ENCODE measurements at places on chromosomes 2 and 18.

DNA sequence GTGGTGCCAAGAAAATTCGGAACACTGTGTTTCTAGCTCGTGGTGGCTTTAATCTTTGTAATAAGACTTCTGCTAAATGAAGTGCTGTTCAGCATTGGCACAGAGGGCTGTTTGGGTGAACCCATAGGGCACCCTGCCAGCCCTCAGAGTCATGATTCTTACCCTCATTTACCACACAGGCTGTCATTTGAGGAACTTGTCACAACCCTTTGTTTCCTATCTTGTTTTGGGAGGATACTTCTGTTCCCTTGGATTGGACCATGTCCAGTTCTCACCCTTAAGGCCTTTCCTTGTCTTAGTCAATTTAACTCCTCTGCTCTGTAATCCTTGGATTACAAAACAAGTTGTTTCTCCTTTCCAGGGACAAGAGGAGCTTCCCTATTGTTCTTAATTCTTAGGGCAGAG is 225.7 kb downstream of the MTX2 start:
- no peak for DNase-seq

- DNase-seq: no peak
These were observed 118.8 kb upstream of the DAPL1 start for GRCh38 chr2:158676295-158676694.

- no peak for DNase-seq
These were observed 5.5 kb upstream of the SRD5A2 start for GRCh38 chr2:31586230-31586629.

DNA sequence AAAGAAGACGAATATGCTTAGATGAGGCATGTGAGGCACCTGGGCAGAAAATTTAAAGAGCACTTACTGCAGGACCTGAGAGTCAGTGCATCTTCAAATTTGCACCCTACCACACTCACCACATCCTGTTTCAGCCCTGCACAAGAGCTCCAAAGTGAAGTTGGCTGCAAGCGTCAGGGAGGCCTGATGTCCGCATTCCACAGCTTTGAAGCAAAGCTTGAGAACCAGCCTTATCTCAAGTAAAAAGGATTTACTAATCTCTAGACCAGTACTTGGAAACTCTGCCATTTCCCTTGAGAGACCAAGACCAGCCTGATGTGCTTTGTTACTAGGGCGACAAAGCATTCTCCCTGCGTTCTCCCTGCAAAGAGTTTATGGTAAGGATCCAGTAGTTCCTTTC is 3.4 kb upstream of the ASNSD1 start:
- DNase-seq: no peak

GRCh38 chr18:46007165-46007564 is 40.0 kb upstream of the EPG5 start:
- DNase-seq: no peak

DNA sequence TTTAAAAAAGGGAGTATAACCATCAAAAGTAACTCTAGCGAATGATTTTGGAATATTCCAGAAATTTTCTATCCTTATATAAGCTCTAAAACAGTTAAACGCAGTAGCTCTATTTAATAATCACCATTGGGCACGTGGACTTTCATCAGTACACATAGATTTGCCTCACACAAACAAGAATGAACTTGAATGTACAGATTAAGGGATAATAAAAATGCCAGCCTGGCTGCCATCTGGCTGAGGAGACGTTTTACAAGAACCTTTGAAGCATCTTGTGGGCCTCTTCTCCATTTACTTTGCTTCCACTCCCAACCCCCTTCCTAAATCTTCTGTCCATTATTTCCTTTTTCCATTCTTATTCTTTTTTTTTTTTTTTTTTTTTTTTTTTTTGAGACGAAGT is 47.2 kb downstream of the AGAP1 start:
- no peak for DNase-seq

DNA sequence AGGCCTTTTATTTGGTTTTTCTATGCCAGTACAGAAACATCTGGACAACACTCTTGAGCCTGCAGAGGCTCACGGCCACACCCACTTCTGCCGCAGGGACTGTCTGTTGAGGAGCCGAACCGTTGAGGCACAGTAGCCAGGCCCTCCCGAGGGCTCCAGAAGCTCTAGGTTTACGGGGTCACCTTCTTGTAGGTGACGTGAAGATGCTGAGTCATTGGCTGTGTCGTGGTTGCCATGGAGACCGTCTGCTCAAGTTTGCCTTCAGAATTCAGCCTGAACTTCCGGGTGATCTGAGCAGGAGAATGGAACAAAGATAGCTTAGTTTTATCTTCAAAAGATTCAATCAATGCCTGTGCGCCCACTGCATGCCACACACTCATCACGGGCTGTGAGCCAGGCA is 25.9 kb downstream of the BOK start:
- no peak for DNase-seq

DNA sequence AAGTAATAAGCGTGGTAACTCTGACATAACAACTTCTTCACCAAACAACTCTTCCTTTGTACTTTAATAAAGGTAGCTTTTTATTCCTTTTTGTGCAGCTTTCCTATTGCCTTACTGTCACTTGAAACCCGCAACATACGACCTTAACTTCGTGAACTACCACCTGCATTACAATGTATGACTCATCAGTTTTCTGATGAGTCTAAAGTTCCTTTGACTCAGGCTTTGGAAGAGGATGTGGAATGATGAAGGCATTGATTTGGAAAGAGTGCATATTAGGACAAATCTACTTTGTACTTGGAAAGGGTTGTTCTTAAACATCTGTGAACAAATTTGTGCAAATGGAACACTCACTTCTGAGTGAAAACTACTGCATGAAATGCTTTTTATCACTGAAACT is 1012.1 kb downstream of the TMEM182 start:
- no peak for DNase-seq

- no peak for DNase-seq
These were observed 23.0 kb downstream of the HEATR5B start for GRCh38 chr2:37061013-37061711.

DNA sequence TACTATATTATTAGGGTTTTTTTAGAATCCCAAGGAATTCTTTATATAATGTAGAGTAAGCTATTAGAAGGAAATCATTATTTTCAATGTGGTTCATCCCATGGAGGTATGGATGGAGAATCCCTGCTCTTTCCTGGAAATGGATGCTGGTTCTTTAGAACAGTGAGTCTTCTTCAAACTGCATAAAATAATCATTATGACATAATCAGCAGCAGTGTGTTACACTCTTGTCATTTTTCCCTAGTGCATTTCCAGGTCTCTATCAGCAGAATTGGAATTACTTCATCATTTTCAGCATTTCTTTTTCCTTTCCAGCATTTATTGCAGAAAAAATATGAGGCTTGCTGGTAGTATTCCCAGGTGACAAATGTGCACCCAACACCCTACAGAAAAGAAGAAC is 168.1 kb downstream of the ETAA1 start:
- no peak for DNase-seq

DNA sequence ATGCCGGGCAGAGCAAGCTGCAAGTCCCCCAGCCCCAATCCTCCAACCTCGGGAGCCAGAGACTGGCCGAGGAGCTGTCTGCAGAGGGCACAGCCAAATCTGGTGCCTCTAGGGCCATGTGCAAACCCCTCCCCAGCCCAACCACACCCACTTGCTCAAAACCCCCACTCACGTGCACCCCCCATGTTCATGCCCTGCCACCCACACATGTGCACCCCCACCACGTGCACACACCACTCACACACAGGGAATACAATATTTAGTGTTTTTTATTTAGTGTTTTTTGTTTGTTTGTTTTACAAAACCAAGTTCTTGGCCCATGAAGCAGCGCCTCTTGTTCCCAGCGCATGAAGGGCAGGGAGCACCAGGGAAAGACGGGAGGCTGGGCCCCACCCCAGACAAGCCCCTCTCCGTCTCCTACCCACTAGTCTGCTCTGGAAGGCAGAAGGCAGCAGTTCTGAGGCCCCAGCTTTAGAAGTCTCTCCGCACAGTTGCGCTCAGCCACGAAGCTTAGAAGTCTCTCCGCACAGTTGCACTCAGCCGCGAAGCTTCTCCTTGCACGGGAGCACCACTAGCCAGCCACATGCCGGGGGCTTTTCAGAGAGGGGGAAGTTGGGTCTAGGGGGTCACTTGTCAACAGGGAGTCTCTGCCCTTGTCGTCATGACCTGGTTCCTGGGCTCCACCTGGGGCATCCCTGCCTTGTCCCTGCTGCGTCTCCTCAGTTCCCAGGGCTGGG is 276.1 kb upstream of the HDAC4 start:
- no peak for DNase-seq

- no peak for DNase-seq
These were observed 88.7 kb upstream of the CXCR4 start for GRCh38 chr2:136206613-136207012.

DNA sequence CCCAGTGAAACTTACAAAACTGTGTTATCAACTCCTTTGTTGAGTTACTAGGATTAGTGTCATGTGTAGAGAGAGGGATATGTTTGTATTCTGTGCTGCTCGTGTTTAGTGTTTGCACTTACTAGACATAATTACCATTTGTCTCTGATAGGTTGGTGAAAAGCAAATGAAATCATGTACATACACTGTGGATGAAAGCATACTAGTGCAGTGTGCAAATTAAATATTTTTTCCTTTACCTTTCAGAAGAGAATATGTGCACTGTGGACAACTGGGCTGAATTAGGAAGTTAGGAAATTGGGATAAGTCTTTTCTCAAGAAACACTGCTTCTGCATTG is 1.2 kb downstream of the KIAA1328 start:
- no peak for DNase-seq

GRCh38 chr18:6479699-6480098 is 65.0 kb upstream of the L3MBTL4 start:
- no peak for DNase-seq

GRCh38 chr2:1766851-1767811 is 22.8 kb upstream of the PXDN start:
- DNase-seq: no peak

- DNase-seq: no peak
These were observed 26.6 kb downstream of the SESTD1 start for GRCh38 chr2:179238027-179238426.

- DNase-seq: no peak
These were observed 850.4 kb downstream of the GALR1 start for GRCh38 chr18:78099979-78100588.

DNA sequence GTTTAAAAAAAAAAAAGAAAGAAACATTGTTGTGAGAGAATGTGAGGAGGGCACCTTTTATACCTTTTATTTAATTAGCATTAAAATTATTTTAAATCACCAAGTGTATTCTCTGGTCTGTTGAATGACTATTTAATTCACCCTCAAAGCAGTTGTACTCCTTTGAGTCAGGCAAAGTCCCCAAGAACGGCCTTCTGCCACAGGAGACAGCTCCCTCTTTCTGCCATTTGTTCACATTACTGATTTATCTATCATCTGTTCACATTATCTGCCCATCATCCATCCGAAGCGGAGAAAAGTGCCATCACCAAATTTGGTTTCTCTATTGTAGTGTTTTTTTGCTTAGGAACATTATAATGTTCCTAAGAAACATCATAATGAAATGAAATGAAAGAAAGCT is 240.7 kb upstream of the DPP10 start:
- DNase-seq: no peak

DNA sequence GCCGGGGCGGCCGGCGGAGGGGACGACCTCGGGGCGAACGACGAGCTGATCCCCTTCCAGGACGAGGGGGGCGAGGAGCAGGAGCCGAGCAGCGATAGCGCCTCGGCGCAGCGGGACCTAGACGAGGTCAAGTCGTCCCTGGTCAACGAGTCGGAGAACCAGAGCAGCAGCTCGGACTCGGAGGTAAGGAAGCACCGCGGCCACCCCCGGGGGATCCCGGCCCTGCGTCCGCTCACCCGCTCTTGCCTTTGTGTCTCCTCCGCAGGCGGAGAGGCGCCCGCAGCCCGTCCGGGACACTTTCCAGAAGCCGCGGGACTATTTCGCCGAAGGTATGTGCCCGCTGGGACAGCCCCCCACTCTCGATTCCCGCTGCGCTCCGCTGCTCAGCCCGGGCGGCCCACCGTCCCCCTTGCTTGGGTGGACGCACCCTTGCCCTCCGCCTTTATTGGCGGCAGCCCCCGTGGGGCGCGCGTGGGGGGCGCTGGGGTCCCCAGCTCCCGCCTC is 611 bp downstream of the TCF7L1 start:
- no peak for DNase-seq

DNA sequence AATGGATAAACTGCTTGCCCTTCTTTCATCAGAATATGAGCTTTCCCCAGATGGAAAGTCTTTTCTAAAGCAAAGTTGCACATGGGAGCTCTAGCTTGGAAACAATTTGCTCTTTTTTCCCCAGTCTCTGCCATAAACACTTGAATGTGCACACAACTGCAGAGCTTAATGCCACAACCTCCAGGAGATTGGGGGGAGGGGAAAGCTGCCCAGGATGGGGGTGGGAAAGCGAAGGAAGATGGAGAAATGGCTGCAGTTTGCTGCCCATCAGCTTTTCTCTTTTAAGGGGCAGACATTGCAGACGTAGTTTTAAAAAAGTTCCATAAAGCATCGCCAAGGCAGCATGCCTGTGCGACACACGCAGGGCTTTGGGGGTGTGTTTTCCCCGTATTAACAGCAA is 1.5 kb downstream of the ACKR3 start:
- no peak for DNase-seq

DNA sequence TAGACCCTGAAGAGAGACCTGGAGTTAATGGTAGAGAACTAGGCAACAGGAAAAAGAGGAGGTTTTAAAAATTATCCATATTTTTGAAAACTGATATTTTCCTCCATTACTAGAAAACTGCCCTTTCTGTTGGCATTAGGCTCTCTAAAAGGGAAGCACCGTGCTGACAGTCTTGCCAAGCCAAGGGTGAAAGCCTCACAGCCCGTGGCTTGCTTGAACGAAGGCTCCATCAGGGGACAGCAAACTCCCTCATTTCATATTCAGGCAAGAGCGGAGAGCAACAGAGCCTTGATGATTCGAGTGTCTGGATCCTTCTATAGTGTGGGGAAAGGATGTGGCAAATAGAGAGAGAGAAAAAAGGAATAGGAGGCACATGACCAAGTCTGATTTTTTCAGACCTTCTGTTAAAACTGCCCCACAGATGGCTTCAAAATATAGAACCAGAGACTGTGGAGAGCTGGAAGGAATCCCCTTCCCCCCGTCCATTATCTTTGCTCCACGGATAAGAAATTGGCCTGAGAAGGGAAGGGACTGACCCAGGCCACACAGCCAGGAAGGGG is 67.0 kb downstream of the CACNB4 start:
- DNase-seq: no peak

GRCh38 chr2:54902763-54903162 is 147.5 kb downstream of the RTN4 start:
- DNase-seq: no peak

DNA sequence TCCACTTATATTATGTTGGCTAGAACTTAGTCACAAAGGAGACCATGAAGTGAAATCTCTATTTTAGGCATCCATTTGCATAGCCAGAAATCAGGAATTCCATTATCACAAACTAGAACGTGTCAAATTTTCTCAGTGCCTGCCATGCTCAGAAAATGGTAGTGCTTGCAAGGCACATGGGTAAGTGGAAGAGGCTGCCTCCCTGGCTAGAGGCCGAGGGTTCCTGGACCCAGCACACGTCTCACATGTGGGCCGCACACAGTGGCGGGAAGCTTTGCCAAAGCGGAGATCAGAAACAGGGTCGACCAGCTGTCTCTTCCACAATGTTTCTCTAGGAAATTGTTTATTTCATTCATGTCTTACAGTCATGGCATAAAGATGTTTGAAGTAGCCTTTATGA is 42.3 kb downstream of the TRAF3IP1 start:
- DNase-seq: no peak

All from NCI-H187 treated with DMSO at 0.1 percent for 48 hours (cell line).